WTC11 (cell line): ENCODE measurements at places on chromosomes 11 and 22.

DNA sequence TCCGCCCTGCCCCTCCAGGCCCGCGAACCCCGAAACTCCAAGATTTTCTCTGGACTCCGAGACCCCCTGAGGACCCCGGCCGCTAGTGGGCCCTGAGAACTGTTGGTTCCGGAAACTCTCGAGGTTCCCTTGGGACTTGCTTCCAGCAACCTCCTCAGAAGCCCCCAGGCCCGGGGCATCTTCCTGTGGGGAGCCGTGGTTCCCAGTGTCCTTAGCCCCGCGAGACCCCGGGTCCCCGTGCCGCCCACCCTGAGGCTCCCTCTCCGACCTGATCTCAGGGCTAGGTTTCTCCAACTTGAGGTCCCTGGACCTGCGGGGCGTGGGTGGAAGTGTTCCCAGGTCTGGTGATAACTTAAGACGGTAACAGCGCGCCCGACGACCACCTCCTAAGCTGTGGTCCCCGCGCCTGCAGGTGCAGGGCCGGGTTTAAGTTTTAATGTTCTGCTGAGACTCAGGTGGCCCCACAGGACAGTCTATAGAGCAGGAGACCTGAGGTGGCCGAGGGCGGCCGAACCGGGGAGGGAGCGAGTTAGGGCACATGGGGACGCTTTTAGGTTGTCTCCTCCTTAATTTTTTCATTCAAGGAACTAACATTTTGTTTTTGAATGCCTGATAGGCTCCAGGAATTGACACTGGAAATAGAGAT lies 720 bp downstream of the FAM118A start:
- DNase-seq, result no peak

DNA sequence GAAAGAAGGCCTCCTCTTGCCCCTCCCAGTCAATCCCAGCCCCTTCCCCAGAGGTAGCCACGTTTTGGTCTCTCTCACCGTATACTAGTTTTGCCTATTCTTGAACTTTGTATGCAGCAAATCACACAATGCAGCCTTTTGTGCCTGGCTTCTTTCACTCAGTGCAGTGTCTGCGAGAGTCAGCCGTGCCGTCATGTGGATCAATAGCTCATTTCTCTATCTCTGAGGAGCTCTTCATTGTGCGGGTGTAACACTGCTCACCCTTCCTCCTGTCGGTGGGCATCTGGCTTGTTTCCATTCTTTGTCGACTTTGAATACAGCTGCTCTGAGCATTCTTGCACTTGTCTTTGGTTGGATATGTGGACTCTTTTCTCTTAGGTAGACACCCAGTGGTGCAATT lies 146.5 kb downstream of the CACNA1I start:
- no peak for DNase-seq

DNA sequence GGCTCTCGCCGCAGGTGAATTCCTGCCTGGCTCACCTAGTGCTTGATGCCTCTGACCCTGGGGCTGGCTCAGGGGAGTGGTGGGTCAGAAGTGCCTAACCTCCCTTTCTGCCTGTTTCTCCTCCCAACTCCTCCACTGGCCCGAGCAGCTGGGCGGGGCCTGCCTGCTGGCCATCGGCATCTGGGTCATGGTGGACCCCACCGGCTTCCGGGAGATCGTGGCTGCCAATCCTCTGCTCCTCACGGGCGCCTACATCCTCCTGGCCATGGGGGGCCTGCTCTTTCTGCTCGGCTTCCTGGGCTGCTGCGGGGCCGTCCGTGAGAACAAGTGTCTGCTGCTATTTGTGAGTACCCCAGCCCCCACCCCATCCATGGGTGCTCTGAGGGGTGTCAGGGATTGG lies 41.1 kb downstream of the TP53I11 start:
- DNase-seq, result no peak

DNA sequence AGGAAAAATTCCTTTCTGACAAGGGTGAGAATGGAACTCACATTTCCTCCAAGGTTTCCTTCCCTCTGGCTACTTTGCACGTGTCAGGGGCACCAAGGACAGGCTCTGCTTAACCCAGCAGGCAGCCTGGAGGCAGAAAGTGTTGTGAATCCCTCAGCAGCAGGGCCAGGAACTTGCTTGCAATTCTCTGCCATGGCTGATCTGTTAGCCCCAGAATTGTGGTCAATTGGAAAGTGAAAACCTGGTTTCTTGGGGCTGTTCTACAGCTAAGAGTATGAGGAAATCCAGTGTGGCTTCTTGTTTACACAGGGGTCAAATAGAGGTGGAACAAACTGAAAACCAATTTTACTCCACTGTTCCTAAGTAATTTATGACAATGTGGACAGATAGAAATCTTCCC lies 38.3 kb upstream of the CEP295 start:
- peak; percentile 57 for DNase-seq

GRCh38 chr22:45197606-45198462 lies 34.1 kb downstream of the NUP50 start:
- no peak for DNase-seq

DNA sequence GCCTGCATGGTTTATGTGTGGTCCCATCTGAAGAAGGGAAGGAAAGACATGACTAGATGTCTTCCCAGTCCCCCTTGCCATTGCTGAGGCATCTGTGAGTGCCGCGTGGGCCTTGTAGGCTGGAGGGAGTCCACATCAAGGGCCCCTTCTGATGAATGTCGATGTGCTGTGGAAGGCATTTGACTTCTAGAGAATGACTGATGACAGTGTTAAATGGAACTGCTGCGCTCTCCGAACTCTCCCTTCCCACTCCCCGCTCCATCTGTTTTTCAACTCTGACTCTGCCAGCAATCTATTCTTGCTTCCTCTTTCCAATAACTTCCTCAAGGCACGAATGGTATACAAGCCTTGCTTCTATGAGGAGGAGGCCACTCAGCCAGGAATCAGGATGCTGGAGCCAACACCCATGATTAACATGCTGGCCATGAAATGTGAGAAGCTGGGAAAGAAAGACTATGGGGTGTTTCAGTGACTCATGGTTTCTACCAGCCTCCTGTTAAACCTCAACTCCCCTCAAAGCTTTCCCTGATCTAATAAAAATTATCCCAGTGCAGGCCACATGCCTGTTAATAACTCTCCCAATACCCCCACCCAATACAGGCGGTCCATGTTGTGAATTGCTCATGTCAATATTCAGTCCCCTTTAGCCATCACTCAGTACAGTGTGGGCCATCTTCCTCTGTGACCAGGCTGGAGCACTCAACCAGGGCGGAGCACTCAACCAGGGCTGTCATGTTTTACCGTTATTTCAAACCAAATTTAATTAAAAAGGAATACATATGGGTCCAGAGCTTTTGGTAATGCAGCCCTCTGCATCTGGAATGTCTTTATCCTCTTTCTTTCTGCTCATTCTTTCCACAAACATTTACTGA lies 46.4 kb upstream of the TBCEL start:
- DNase-seq, result no peak

- DNase-seq, result no peak
Observed at GRCh38 chr11:61725781-61726231, 26.6 kb upstream of the MYRF start.

DNA sequence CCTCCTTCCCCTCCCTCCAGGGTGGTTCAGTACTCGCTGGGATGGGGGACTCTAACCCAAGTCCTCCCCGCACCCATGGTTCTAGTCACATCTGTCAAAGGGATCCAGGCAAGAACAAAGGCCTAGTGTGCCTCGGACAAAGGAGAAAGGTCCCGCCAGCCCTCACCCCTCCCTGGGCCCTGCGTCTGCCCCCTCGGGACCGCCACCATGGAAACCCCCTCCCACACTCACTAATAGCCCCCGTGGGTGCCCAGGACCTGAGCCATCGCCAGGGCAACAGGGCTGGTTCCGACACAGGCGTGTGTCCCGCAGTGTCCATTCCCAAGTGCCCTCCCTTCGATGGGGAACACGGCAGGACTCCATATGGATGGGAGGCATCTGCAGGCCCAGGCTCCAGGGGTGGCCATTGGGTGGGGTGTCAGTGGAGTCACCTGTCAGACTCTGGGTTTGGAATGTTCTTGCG lies 5.1 kb upstream of the CARNS1 start:
- DNase-seq, result no peak

GRCh38 chr11:2211113-2211971 lies 39.7 kb upstream of the TH start:
- no peak for DNase-seq

DNA sequence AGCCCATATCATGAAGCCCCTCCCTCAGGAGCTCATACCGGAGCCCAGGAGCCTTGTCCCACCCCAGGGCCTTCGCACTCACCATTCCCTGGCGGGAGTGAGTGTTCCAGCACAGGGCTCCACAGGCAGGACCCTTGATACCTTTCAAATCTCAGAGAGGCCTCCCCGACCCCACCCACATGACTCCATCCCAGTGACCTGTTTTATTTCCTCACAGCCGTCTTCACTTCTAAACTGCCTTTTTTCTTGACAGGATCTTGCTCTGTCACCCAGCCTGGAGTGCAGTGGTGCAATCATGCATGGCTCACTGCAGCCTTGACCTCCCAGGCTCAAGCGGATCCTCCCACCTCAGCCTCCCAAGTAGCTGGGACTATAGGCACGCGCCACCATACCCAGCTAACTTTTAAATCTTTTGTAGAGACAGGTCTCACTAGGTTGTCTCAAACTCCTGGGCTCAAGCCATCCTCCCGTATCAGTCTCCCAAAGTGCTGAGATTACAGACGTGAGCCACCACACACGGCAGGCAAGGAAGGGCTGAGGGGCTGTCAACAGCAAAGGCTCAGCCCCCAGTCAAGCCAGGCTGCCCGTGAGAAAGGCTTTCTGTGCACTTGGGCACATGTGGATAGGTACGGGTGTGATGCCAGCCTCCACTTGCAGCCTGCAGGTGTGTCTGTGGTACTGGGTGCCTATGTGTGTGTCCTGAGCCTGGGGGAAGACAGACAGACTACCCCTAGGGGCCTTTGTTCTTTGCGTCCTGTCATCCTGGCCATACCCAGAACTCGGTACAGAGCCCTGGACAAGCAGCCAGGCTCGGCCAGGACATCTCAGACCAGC lies 9.3 kb downstream of the RPL3 start:
- no peak for DNase-seq

DNA sequence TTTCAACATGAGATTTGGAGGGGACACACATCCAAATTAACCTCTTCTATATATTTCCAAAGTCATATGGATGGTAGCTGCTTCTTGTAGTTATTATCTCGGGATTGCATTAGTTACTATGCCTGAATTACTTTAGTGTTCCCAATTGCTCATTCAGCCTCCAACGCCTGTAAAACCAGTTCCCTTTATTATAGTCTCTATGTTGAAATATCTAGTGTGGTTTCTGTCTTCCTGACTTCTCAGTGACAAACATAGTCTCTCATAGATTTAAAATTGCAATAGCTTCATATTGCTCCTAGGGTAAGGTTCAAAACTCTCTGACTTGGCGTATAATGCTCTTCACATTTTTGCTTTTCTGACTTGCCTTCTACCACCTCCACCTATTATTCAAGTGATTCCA lies 366.4 kb downstream of the CASP12 start:
- no peak for DNase-seq

DNA sequence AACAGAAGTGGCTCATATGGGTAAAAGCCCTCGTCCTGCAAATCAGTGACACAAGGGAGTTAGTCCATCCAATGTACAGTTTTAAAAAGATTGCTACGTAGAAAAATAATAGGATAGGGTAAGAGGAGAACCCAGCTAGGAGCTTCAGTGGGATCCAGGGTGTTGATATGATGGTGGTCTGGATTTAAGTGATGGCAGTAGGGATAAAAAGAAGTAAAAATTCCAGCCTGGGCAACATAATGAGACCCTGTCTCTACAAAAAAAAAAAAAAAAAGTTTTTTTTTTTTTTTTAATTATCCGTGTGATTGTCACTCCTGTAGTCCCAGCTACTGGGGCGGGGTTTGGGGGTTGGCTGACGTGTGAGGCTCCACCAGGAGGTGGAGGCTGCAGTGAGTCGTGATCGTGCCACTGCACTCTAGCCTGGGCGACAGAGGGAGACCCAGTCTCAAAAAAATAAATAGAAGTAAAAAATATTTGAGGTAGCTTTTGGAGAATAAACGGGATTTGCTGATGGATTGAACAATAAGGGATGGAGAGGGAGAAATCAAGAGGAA lies 7.0 kb upstream of the L3MBTL2 start:
- DNase-seq, result peak; percentile 37

GRCh38 chr22:46089426-46090035 lies 60.8 kb upstream of the PPARA start:
- no peak for DNase-seq

- DNase-seq, result no peak
Observed at GRCh38 chr11:13288375-13289029, 10.9 kb downstream of the BMAL1 start.

GRCh38 chr11:62105667-62106191 lies 18.1 kb upstream of the INCENP start:
- no peak for DNase-seq

GRCh38 chr11:6608726-6609501 lies 3.1 kb downstream of the TAF10 start:
- no peak for DNase-seq

GRCh38 chr11:59756845-59757244 lies 1.7 kb downstream of the STX3 start:
- DNase-seq, result no peak

DNA sequence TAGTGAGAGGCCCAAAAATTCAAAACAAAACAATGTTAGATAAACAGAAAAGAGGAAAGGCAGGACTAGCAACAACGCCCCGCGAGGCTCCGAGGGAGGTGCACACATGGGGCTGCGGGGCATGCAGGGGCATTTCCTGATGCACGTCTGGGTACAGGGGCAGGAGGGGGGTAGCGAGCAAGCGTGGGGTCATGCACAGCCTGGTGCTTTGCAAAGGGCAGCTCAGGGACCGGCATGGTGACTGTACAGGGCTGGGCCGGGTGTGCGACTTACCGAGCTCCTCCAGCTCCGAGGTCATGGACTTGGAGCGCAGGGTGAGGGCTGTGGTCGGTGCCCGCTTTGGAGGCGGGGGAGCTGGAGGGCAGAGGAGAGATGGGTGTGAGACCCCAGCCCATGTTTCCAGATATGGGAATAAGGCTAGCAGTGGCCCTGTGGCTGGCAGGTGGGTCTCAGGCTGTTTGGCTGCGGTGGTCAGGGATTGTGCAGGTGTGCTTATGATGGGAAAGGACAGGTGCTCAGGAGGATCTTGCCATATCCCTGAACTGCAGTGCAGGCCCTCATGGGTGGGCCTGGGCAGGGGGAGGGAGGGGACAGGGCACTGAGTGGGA lies 103.7 kb downstream of the CTTN start:
- no peak for DNase-seq

DNA sequence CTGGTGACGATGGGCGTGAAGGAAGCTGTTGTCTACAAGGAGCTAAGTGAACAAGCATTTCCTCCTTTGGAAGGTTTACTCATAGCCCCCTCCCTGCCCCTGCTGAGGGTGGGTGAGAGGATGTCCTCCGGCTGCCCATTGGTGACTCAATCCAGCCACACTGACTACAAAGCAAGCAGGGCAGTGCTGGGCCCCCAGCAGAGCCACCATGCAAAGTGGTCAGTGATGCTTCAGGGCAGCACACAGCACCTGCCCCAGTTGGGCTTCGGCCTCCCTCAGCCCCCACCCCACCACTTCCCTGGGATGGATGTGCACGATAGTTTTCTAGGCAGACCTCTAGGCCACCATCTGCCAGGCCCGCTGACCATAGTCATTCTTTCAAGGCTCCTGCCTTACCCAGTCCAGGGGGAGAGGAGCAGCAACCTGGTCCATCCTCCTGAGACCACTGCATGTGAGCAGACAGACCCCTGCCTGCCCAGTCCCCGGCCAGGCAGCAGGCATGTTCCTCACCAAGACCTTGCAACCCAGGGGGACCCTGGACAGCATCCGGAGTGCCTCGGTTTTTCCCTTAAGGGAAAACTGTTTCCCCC lies 125.1 kb downstream of the BCR start:
- no peak for DNase-seq
